ENCODE measurements at places on chromosomes 1 and 21. TPM values are rescaled to one million over a fixed set of nuclear protein-coding genes. Genes with fewer than 3 reads are reported as not detected.

DNA sequence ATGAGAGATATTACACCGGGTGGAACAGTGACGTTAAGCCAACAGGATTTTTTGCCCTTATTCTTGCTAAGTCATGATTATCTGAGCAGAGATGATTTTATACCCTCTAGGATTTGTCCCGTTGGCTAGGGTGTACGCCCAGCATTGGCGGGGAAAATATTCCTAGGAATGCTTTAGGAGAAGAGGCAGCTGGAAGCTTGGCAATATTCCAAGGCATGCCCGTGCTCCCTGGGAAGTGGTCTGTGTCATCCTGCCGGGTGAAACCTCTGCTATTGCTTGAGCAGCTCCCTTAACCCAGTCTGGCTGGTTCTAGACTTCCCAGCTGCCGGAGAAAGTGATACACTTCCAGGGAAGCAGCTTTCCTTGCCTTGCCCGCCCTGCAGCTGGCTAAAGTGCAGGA is 16.2 kb downstream of the CHRNB2 start:
- no peak for DNase-seq

Gene PCAT6
- total RNA-seq = 0.47 TPM

GRCh38 chr1:44857446-44857845 is 14.4 kb upstream of the PTCH2 start:
- DNase-seq = no peak

GRCh38 chr1:12565966-12566352 is 52.1 kb downstream of the DHRS3 start:
- DNase-seq = no peak

All from H4 (cell line).